ENCODE measurements at places on chromosomes 16 and 17.
A peak's percentile ranks its signal among the peaks of the same experiment; 100 is the strongest.

- no peak for DNase-seq
Measured at GRCh38 chr17:49180998-49181635, 29.3 kb downstream of the GNGT2 start.

GRCh38 chr17:29591737-29592608 is 959 bp upstream of the ANKRD13B start:
- peak; percentile 83 for DNase-seq

DNA sequence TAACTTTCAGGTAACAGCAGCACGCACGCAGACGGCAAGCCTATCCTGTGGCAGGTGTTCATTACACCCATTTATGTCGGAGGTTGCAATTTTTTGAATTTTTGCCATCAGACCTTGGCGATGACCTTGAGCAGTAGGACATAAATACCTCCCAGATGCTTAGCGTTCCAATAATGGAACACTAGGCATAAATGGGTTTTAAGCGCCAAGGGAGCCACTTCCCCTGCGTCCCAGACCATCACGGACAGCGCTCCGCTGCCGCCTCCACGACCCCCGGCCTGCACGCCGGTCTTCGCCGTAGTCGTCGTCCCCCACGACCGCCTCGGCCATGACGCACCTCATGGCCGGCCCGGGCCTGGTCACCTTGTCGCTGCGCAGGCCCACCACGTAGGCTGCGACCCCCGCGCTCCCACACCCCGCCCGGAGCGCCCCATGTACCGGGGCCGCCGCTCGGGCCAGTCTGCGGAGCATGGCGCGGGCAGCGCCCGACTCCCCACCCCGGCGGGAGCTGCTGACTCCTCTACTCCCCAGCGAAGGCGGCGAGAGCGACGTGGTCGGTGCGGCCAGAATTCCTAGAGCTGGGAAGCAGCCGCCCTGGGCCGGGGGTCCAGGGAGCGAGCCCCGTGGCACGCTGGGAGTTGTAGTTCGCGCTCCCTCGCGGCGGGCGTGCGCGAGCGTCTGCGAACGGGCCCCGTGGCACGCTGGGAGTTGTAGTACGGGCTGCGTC is 22.7 kb downstream of the TMEM235 start:
- DNase-seq, result peak; percentile 95

GRCh38 chr16:59684911-59685310 is 950.8 kb upstream of the GOT2 start:
- no peak for DNase-seq

DNA sequence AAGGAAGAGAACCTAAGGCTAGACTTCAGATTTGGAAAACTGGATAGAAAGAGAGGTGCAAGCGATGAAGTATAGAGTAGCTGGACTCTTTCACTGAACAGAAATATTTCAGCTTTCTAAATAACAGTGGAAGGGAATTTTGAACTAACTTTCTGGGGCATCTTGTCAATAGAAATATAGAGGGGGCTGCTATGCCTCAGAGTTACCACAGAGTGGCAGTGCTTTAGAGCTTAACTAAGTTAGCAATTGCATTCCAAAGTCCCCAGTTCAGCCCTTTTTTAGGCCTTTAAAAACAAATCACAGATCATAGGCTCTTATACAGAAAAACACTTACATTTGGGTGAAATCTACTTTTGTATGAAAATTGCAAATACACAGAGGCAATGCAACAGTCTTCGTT is 154.2 kb upstream of the CDH8 start:
- DNase-seq, result no peak

- no peak for DNase-seq
Measured at GRCh38 chr16:8469102-8469778, 121.1 kb downstream of the TMEM114 start.

DNA sequence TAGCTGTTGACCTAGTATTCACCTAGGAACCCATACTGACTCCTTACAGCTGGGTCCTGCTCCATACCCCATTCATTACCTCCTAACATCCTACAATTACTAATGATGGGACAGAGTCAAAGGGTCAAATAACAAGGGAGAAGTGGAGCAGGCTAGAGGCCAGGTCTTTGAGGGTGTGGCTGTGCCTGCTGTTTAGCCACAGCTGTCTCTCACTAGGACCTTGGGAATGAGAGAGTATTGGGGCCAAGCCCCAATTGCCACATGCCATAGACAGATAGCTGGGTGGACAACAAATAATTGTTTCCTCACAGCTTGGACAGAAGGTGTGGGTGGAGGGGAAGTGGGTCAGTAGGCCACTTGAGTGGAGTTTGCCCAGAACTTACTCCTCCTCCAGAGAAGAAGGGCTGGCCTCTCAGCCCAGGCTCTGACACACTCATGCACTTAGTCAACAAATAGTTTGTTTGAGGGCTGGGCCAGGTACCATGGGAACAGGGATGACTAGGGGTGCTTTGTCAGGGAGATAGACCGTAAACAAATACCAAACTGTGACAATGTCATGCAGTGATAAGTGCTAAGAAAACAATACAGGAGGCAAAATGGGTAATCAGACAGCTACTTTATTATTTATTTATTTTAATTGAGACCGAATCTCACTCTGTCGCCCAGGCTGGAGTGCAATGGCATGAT is 10.2 kb upstream of the CENPT start:
- DNase-seq, result no peak

DNA sequence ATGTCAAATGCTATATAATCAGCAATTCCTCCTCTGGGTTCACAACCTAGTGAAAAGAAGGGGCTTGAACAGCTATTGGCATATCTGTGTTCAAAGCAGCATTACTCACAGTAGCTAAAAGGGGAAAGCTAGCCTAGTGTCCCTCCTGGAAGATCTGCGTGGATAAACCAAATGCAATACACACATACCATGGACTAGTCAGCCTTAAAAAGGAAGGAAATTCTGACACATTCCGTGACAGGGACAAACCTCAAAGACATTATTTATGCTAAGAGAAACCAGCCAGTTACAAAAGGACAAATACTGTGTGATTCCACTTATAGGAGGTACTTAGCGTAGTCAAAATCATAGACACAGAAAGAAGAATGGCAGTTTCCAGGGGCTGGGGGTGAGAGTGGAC is 90.1 kb downstream of the XYLT1 start:
- DNase-seq, result no peak

GRCh38 chr16:11258553-11259492 is 2.8 kb upstream of the SOCS1 start:
- DNase-seq, result no peak

GRCh38 chr17:50626037-50626574 is 8.6 kb upstream of the ABCC3 start:
- peak; percentile 89 for DNase-seq

DNA sequence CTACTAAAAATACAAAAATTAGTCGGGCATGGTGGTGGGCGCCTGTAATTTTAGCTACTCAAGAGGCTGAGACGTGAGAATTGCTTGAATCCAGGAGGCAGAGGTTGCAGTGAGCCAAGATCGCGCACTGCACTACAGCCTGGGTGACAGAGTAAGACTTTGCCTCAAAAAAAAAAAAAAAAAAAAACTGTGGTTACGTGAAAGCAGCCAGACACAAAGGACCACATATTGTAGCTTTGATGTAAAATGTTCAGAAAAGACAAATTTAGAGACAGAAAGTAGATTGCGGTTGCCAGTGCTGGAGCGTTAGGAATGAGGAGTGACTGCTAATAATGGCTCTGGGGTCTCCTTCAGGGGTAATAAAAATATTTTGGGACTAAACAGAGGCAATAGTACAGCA is 4.0 kb upstream of the MEAK7 start:
- DNase-seq, result no peak

DNA sequence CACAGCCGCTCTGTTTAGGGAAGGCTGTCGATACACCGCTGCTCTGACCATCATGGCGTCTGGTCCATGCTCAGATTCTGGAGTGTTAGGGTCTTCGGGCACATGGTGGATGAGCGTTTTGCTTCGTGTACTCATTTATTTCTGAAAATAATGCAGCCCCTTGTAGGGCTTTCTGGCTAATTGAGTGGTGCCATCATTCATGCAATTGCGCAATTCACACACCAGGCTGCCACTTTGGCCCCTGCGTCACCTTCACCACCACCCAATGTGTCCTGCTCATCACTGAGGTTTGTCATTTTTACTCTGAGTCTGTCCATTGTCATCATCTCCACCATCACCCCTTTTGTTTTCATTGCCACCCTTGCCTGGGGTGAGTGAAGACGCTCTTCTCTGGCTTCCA is 557.4 kb downstream of the WWOX start:
- no peak for DNase-seq

DNA sequence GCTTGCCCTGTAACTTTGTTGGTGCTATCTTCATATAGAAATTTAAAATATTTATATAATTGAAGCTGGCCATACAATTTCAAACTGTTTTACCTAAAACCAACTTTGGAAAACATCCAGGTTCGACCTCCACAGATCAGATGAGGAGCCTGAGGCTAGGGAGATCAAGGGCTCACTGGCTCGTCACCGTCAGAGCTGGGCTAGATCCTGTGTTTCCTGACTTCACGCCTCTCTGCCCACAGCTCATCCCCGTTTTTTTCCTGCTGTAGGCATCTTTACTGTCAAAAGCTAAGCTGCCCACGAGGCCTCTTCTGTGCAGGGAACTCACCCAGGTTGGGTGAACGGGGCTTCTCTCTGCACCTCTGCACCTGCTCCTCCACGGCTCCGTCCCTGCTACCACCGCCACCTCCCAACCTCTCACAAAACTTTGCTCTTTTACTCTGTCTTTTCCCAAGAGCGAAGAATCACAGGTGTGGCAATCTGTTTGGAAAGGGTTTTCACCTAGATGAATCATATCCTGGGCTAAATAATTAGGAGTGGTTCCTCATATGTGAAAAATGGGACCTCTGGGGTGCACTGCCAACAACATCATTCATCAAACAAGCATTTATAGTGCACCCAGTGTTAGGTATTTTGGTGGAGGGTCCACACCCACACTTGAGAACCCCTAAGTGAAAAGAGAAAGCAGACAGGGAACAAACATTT is 24.8 kb upstream of the KDM6B start:
- DNase-seq, result no peak

DNA sequence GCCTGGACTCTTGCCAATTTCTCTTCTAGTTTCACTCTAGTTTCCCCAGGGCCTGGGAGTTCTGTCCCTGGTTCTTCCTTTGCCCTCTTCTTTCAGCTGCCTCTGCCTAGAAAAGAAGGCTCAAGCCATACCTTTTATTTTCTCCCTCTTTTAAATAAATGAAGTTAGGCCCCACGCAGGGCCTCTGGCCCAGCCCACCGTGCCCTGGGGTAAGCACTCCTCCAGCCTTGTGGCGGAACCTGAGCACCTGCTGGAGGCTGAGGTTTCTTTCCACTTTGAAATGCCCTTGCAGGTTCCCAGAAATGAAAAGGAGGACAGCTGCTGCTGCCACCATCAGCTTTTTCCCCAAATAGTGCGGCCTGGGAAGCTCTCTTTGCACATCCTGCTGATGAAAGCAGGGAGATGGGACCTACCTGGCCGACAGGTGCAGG is 139.4 kb downstream of the CCDC182 start:
- no peak for DNase-seq

GRCh38 chr17:2688351-2689342 is 22.9 kb downstream of the CLUH start:
- peak; percentile 4 for DNase-seq

DNA sequence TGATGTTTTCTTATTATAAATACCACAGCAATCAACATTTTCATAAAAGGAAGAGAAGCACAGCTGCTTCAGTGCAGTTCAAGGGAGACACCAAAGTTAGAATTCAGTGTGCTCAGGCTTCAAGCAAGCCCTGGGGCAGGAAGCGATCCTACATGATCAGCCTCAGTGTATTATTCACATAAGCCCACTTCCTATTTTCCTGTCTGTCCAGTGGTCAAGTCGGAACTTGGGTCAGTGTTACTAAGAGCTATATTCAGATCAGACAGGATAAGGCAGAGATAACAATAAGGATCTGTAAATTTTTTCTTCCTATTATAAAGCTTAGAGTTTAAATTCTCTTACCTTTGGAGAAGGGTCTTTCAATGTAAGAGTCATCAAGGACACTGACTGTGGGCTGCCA is 12.9 kb downstream of the HEATR6 start:
- no peak for DNase-seq

DNA sequence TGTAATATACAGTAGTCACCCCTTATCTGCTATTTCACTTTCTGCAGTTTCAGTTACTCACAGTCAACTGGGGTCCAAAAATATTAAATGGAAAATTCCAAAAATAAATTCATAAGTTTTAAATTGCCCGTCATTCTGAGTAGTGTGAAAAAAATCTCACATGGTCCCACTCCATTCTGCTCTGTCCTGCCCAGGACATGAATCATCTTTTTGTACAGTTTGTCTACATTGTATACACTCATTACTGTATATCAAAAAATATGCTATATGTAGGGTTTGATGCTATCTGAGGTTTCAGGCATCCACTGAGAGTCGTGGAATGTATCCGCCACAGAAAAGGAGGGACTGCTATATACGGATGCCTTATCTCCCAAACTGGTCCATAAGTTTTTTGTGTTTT is 16.0 kb upstream of the APPBP2 start:
- no peak for DNase-seq

DNA sequence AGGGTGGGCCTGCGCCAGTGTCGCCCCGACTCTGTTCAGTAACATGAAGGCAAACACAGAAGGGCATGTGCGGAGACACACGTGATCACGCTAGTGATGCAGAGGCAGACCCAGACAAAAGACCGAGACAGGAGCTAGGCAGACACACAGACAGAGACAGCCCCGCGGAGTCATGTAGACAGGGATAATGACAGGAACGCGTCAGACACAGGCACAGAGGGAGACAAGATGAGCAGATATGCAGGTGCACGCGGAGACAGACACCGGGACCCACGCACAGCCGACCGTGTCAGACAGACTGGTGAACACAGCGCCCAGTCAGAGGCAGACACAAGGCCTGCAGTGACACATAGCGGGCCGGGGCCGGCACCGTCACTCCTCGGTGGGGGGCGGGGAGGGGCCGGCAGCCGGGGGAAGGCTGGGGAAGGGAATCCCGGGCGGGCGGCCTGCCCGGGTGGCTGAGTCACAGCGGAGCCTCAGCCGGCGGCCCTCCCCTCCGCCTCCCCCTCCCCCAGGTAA is 7.4 kb downstream of the KDM6B start:
- peak; percentile 49 for DNase-seq

GRCh38 chr16:85162478-85163277 is 50.4 kb upstream of the CIBAR2 start:
- no peak for DNase-seq

GRCh38 chr17:12691173-12691572 is 25.5 kb downstream of the MYOCD start:
- no peak for DNase-seq

- no peak for DNase-seq
Measured at GRCh38 chr16:11609474-11610120, 22.9 kb upstream of the LITAF start.

GRCh38 chr17:72931163-72931562 is 161.3 kb downstream of the SLC39A11 start:
- DNase-seq, result no peak

- no peak for DNase-seq
Measured at GRCh38 chr17:82248815-82249674, 20.2 kb downstream of the SLC16A3 start.
